ENCODE measurements at places on chromosomes 12 and 14. TPM values are rescaled to one million over a fixed set of nuclear protein-coding genes. Genes with fewer than 3 reads are reported as not detected.

PLEKHD1 gene
- not detected for total RNA-seq

ANKRD33 gene
- not detected for total RNA-seq

TESPA1 gene
- total RNA-seq = not detected

DBX2 gene
- not detected for total RNA-seq

GPRC5A gene
- total RNA-seq = 1.2 TPM

NFATC4 gene
- 2.9 TPM for total RNA-seq

ZC2HC1C gene
- total RNA-seq = not detected

CCDC198 gene
- not detected for total RNA-seq

SLC25A21 gene
- 0.34 TPM for total RNA-seq

NRXN3 gene
- total RNA-seq = 0.27 TPM

KRT75 gene
- 4.9 TPM for total RNA-seq

RAD9B gene
- 0.19 TPM for total RNA-seq

PSMC1 gene
- total RNA-seq = 146 TPM

DTX3 gene
- total RNA-seq = 5.7 TPM

CCDC175 gene
- not detected for total RNA-seq

TMEM30B gene
- 13.0 TPM for total RNA-seq

TAS2R10 gene
- 0.31 TPM for total RNA-seq

PAPLN gene
- total RNA-seq = 0.99 TPM

PIWIL1 gene
- under 0.01 TPM for total RNA-seq

ATP23 gene
- 14.7 TPM for total RNA-seq
